Cortex of kidney (tissue), 1 donor: ENCODE measurements at places on chromosomes 3 and 15.

DNA sequence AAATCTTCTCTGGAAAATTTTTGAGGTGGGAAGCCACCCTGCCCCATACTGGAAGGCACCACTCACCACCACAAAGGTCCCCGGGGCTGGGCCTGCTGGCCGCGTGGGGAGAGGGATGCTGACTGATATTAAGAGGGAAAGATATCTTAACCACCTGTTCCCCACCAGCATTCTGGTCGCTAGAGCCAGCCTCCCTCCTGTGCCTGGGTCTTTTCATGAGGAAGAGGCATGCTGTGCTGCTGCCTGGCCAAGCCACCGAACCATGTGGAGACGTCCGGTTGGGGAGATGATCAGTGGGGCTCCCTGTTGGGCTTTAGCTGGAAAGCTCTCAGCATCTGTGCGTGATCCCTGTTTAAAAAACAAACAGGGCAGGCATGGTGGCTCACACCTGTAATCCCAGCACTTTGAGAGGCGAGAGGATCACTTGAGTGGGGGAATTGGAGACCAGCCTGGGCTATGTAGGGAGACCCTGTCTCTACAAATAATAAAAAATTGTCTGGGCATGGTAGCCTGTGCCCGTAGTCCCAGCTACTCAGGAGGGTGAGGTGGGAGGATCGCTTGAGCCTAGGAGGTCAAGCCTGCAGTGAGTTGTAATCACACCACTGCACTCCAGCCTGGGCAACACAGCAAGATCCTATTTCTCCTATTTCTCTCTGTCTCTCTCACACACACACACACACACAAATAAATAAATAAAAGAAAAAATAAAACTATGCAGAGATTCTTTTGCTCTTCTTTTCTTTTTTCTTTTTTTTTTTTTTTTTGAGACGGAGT, 1.0 kb downstream of the KLHL18 start:
- DNase-seq: no peak

DNA sequence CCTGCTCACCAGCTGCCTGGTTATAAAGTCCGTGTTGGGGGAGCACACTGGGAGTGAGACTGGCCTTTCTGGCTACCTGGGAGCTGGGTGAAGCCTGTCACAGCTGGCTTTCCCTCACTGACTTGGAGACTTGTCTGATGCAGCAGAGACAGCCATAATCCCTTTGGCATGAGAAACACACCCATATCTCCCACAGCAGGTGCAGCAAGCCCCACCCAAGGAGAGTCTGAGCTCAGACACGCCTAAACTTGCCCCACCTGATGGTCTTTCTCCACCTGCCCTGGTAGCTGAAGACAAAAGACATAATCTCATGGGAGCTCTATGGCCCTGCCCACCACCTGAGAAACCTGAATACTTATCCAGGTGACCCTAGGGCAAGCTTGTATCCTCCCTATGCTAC, 54.8 kb downstream of the NMD3 start:
- DNase-seq: no peak

- DNase-seq: no peak
Observed at GRCh38 chr15:50189633-50190032, 7.6 kb downstream of the SLC27A2 start.

GRCh38 chr15:65044724-65045481, at the start of gene SLC51B:
Gene SLC51B (plus strand): TSS chr15:65045387. CDS start chr15:65050005, 4,618 bp downstream.
- no peak for DNase-seq

GRCh38 chr3:181292984-181293383, 303.4 kb upstream of the DNAJC19 start:
- DNase-seq: no peak

- DNase-seq: no peak
Observed at GRCh38 chr3:104388619-104389018, 978.1 kb upstream of the ALCAM start.

- no peak for DNase-seq
Observed at GRCh38 chr3:40615110-40615915, 90.6 kb downstream of the ZNF621 start.

- DNase-seq: no peak
Observed at GRCh38 chr15:26382444-26383072, 390.3 kb downstream of the GABRB3 start.

DNA sequence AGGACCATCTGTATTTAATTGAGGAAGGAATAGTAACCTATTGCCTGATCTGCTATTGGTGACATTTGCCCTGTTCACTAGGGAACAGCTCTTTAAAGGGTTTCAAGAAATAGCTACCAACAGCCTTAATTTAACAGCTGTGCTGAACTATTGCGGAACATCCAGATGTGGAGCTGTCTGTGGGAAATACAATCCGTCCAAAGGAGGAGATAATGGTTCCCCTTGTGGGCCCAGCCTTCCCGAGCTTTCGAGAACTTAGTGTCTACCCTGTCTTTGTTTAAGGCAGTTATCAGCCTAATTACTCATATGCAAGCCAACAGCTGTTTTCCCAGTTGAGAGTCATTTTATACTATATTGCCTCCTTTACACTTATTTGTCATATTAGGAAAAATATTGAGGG, 398.6 kb downstream of the WDR72 start:
- DNase-seq: no peak

DNA sequence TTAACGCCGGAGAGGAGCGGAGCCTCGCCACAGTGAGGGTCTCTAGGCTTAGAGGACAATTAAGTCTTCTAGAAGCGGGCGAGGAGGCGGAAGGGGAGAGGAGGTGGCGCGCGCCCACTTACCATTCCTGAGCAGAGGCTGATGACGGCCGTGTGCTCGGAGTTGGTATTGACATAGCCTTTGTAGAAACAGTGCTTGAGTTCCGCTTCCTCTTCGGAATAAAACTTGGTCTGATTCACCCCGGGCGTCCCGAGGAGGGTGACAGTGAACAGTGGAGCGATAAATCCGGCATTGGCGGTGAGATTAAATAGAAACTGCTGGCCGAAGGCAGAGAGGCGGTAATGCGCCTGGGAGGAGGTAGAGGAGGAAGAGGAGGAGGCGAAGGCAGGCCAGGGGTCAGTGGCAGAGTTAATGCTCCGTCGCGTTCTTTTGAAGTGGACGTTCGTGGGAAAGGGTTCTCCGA, 1.3 kb downstream of the ADAMTS9 start:
- DNase-seq: no peak

- DNase-seq: no peak
Observed at GRCh38 chr3:100882571-100882984, 110.6 kb downstream of the ABI3BP start.

DNA sequence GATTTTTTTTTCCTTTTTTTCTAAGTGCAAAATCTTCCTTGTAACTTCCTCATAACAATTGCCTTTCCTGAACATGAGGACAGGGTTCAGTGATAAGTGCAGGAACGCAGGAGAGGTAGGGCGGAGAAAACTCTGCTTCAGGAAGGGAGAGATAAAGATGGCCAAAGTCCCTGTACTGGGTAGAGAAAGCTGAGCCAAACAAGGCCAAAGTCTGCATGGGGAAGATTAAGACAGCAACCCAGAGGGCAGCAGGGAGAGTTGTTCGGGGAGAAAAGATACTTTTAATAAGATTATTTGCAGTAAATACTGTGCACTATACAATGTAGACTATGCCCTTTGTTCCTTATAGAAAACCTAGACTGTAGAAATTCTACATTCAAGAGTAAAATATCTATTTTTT, 55.4 kb upstream of the LRRFIP2 start:
- no peak for DNase-seq

DNA sequence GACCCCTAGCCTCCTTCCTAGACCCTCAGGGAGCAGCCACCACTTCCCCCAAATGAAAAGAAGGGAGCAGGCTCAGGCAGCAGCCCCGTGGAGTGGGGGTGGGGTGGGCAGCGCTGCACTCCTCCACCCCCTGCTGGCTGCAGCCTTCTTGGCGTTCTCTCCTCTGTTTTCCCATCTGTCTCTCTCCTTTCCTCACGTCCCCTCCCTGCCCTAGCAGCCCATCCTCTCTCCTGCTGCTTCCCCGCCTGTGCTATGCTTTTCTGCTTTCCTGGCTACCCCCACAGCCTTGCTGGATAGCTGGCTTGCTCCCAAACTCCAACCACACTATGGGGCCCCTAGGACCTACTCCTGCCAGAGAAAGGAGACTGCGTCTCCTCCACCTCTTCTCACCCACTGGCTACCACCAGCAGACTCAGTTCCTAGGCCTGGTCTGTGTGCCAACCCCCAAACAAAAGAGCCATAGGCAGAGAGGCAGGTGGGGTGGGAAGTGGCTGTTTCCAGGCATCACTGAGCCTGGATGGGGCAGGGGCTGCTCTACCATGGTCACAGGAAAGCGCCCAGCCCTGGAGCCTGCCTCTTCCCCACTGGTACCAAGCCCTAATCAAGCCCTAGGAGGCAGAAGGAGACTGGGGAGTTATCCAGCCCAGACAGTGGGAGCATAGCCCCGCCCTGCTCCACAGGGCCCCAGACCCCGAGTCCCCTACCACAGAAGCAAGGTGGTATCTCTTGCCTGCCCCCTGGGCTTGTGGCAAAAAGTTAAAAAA, 3.4 kb upstream of the DISP2 start:
- DNase-seq: no peak
